ENCODE measurements at places on chromosomes 1 and 21.

- DNase-seq, result no peak
Observed at GRCh38 chr1:172480431-172480830, 36.6 kb upstream of the PIGC start.

DNA sequence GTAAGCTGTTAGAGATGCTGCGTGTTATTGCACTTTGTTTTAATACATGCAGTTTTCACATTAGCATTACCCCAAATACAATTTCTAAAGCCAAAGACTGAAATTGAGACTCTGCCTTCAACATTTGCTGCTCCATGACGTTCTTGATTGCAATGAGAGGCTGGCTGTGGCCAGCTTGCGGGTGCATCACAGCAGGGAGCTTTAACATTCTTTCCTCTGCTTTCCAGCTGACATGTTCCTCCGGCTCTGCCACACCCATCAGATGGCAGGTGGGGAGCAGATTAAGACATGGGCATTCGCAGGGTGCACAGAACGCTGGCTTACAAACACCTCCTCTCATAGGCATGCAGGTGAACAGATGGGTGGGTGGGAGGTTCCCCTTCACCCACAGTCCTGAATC is 314.1 kb downstream of the DISC1 start:
- DNase-seq, result no peak

DNA sequence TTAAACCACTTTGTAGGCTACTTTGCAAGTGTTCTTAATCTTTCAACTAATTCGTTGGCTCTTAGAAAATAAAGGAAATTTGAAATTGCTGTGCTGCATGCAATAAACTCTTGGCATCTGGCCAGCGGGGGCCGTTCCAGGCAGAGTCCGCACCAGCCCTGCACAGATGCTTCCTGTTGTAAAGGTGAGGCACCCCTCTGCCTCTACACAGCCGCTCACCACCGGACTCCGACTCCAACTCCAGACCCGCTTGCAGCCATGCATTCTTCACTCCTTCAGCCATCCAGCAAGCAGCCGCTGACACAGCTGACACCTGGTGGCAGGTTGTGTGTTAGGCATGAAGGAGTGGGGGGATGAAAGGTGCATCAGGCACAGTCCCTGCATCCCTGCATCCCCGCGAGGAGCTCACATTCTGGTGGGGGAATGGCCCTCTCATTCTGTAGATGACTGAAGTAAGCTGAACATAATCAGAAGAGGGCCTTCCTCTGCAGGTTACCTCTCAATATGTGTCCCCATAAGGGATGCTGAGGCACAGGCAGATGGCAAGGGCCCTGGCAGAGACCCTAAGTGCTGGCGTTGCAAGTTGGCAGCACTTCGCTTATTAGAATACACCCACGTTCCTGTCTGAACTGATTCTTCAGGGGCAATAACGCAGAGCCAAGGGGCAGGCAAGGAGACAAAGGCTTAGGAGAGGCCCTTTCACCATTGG is 56.8 kb downstream of the GLIS1 start:
- DNase-seq, result peak; percentile 87

DNA sequence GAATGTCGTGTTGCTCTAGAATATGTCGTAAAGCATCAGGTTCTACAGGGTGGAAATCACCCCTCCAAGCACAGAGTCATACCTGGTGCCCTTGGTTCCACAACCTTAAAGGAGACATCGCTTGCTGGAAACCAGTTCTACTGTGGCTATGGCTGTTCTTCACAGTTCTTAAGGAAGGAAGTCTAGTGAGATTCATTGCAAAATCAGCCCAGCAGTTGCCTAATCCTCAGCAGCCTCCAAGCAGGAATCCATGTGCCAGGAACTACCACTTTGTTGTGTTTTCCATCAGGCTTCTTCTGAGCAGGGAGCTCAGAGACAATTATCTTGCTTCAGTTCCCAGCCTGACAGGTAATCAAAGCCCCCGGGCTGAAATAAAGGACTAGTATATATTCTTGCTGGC is 45.0 kb upstream of the SLC35F3 start:
- DNase-seq, result peak; percentile 20

DNA sequence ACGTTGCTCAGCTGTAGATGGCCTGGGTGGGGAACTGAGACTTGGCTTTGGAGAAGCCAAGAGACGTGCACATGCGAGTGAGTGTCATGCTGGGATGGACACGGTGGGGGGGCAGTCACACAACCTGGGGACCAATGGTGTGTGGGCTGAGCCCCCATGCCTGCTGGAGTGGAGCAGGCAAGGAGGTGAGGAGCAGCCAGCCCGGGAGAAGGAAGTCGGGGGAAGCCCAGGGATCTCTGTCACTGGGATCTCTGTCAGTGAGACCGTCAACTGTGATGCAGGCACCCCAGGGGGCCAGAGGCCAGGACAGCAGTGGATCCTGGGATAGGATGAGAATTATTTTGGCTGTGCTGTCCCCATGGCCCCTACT is 11.0 kb upstream of the ZNF669 start:
- DNase-seq, result no peak

- no peak for DNase-seq
Observed at GRCh38 chr1:57797084-57797483, 373.2 kb upstream of the DAB1 start.

- no peak for DNase-seq
Observed at GRCh38 chr1:41568204-41568603, 83.7 kb upstream of the EDN2 start.

- DNase-seq, result no peak
Observed at GRCh38 chr1:33388805-33389771, 41.8 kb downstream of the PHC2 start.

GRCh38 chr1:55575571-55576279 is 360.6 kb upstream of the USP24 start:
- DNase-seq, result no peak

DNA sequence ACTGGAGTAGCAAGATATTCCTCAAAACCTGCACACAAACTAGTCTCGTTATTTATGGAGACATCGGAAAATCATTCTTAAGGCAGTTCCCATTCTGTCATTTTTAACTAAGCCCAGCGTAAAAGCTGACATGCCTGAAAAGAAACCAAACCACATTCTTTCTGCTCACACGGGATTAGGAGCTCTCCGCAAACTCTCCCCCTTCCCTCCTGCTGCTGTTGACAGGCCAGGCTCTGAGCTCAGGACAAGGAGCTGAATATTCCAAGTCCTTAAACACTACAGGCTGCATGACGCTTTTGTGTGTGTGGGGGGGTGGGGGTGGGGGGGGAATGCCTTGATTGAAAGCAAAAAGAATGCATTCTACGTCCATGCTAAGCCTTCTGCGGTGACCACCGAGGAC is 5.2 kb downstream of the OLIG1 start:
- DNase-seq, result peak; percentile 40

- DNase-seq, result no peak
Observed at GRCh38 chr21:43015906-43016540, 41.7 kb downstream of the PKNOX1 start.

- no peak for DNase-seq
Observed at GRCh38 chr1:170096806-170097340, 22.4 kb upstream of the KIFAP3 start.

DNA sequence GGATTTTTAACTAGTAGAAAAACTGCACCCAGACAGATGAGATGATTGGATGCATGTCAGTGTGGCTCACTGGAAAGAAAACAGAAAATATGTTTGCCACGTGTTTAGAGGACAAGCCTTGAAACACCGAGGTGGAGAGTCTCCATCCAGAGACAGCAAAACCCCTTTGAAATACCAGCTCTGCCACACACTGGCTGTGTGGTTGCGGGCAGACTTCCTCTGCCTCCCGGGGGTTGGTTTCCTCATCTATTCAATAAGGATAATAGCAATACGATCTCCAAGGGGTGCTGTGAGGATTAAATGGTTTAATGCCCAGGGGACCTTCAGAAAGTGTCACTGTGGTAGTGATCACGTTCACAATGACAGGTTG is 67.2 kb upstream of the PARP1 start:
- no peak for DNase-seq

- peak; percentile 81 for DNase-seq
Observed at GRCh38 chr1:28322194-28322593, 6.6 kb upstream of the MED18 start.

Data from hepatocyte (in vitro differentiated cells).